ENCODE measurements at places on chromosomes 4 and X.

DNA sequence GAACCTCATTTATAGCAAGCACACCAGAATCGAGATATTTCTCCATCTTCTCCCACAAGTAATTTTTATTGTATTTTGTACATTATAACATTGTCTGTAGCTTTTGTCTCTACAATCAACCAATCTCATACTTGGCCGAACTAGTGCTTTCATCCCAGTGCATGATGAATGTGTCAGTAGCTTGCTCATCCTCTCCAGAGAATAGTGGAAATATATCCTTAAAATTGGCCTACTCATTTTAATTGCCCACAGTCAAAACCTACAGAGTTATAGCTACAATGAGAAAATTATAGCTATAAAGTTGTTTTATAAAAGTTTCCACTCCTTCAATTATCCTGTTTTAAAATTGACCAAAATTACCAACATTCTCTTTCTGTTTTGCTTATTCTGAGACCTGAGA lies 103.8 kb downstream of the MAPK10 start:
- DNase-seq = no peak

GRCh38 chrX:2224597-2225235 lies 276.1 kb downstream of the DHRSX start:
- no peak for DNase-seq

- no peak for DNase-seq
Measured at GRCh38 chrX:130395341-130395740, 6.4 kb upstream of the RBMX2 start.

- DNase-seq = no peak
Measured at GRCh38 chrX:101399825-101400224, 7.9 kb downstream of the GLA start.

- no peak for DNase-seq
Measured at GRCh38 chr4:142098900-142099545, 462.6 kb downstream of the IL15 start.

GRCh38 chr4:26132858-26133257 lies 188.0 kb upstream of the RBPJ start:
- DNase-seq = no peak

DNA sequence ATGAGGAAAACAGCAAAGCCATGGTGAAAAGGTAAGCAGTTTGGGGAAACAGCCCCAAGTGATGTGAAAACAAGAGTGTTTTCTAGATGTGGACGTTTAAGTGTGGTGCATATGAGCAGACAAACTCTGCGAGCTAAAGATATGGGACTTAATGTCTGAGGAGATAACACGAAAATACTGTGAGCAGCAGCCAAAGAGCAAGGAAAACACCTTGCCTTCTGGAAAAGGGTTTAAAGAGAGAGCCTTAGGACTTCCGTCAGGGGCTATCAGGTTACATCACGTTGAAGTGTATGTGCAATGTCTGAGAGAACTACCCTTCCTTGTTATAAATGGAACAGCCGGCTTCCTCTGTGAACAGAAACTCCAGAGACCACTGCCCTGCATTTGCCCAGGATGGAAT lies 54.2 kb downstream of the LEF1 start:
- DNase-seq = no peak

GRCh38 chr4:152408514-152409327 lies 127.2 kb downstream of the FBXW7 start:
- DNase-seq = no peak

DNA sequence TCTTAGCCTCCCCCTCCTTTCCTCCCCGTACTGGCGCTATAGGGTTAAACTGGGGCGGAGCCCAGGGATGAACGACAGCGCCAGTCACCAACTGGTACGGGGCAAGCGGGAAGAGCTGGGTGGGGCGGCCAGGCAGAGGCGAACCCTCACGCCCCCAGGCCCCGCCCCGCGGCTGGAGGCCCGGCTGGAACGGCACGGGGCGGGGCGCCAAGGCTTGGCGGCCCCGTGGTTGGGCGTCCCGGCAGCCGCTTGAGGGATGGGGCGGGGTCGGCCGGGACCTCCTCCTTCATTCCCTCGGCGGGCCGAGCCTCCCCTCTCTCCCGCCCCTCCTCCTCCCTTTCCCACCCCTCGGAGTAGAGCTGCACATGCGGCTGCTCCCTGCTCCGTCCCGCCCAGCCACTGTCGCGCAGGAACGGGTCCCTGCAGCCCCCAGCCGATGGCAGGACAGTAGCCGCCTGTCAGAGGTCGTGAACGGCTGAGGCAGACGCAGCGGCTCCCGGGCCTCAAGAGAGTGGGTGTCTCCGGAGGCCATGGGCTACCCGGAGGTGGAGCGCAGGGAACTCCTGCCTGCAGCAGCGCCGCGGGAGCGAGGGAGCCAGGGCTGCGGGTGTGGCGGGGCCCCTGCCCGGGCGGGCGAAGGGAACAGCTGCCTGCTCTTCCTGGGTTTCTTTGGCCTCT lies at the start of gene EDA:
TSS of gene EDA (plus strand) at position 335 of the 678 bp plus-strand sequence.
- peak; percentile 6 for DNase-seq

DNA sequence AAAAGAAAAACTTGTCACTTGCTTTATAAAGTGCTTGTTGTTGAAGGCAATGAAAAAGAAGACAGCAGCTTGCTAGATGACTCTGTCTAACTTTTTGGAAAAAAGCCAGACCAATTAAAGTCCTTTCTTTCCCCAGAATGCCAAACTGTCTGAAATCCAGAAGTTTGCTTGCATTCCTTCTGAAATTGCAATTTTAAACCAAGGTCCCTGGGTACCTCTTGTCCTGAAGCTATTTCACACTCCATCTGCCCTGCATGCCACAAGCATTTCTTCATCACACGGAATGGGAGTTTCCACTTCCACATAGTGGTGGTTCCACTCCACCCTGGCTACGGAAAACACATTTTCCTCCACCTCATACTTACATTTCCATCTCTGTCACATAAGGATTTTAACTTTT lies 101.0 kb downstream of the PAPSS1 start:
- DNase-seq = no peak

DNA sequence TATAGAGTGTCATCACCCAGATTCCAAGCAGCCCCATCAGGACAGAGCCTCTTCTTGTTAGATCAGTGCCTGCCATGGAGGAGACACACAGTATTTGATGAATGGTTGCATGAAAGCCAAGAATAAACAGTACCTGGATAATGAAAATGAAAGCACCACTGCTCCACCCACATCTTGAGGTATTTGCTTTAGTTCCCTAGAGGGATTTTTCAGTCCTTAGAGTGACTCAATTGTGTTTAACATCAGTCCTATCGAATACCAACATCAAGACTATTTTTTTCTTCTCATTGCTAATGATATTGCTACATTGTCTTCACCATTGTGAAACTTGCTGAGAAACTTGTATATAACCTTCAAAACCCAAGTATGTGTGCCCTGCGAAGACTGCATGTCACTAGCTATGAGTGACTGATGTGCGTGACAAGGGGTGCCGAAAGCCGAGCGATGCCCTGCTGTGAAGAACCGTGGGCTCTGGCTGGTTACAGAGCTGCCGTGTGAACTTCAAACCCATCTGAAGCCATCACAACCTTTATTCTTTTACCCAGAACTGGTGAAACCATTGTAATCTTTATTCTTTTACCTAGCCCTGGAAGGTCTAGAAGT lies 211.3 kb upstream of the FAT1 start:
- DNase-seq = no peak

GRCh38 chrX:5958523-5958922 lies 270.1 kb downstream of the NLGN4X start:
- DNase-seq = no peak

DNA sequence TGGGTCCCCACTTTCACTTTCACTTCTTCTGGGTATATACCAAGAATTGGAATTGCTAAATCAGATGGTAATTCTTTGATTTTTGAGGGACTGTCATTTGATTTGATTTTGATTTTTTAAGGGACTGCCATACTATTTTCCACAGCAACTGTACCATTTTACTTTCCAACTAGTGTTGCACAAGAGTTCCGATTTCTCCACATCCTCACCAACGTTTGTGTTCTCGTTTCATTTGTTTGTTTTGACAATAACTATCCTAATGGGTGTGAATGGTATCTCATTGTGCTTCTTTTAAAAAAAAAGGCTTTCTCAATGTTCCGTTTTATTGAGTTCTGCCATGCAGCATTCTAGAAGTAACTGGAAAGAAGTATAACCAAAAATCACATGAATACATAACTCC lies 62.6 kb downstream of the C4orf46 start:
- DNase-seq = no peak

- no peak for DNase-seq
Measured at GRCh38 chrX:153941336-153942252, 2.8 kb downstream of the RENBP start.

DNA sequence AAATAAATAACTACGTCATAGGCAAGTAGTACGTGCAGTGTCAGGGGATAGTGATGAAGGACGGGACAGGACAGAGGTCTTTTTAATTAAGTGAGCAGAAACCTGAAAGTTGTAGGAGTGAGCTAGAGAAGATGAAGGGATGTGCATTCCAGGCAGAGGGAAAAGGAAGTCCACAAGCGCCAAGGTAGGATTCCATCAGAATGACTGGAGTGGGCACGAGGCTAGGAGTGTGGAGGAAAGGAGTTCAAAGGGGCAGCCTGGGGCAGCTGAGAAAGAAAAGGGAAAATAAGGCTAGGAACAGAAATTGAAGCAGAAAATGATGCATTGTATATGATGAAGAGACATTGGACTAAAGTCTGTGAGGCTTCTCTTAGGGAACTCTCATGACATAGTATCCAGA lies 192.2 kb upstream of the TLL1 start:
- no peak for DNase-seq

- DNase-seq = no peak
Measured at GRCh38 chrX:48460606-48461005, 9.5 kb downstream of the SLC38A5 start.
